ENCODE measurements at places on chromosomes 16 and 17.

- no peak for DNase-seq
Observed at GRCh38 chr16:368388-369158, 1.8 kb downstream of the MRPL28 start.

GRCh38 chr16:84218956-84219355 lies 20.9 kb downstream of the KCNG4 start:
- DNase-seq = no peak

DNA sequence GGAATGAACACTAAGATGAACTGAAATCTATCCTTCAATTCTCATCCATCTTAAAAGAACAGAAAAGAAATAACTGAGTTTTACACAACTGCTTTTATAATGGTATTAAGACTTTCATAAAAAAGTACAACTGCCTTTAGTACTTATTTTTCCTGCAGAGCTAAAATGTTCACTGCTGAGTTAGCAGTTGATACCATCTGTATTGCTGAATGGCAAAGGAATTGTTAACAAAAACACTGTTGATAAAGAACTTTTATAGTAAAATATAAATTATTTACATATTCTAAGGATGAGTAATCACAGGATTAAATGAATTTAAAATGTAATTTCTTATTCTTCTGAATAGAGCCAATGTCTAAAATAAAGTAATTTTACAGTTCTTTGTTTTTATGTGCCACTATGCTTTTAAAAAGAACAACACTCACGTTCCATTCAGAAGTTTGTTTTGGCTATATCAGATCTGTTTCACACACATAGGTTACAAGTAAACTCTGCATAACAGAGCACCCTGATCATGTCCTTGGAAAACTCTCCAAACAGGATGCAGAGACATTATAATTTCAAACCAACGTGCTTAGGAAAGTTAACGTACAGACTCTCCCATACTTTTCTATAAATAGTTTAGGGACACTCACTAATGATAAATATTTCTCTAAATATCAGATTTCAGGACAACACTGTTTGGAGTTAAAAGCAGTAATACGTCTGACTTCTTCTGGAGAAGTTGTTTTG lies 151.1 kb downstream of the ITFG1 start:
- no peak for DNase-seq

DNA sequence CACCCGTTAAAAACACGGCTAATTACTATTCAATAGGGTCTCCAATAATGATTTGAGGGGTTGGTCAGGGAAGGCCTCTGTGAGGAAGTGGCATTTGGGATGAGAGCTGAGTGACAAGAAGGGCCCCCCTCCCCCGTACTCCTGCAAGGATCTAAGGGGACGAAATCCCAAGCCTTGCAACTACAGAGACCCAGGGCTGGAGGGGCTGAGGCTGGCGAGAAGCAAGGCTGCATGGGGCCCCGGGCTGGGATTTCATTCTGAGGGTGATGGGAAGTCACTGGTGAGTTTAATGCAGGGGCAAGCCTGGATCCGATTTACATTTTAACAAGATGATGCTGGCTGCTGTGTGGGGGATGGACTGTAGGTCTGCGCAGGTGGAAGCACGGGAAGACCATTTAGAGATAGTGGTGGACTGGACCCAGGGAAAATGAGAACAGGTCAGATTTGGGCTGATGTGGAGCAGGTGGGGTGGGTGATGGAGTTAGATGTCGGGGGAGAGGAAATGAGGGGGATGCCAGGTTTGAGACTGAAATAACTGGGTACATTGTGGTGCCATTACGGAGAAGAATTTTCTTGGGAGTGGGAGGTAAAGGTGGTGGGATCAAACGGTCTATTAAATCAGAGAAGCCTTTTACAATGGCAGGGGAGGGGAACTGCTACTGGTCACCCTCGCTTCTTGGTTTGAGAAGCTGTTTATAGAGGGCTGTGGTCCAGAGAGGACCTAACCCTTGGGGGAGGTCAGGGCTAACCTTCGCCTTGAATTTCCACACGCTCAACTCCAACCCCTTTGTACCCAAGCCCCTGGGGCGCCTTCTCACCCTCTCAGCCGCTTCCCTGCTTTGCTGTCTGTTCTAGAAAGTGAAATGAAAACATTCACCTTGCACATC lies 932 bp upstream of the MYBBP1A start:
- DNase-seq = no peak

DNA sequence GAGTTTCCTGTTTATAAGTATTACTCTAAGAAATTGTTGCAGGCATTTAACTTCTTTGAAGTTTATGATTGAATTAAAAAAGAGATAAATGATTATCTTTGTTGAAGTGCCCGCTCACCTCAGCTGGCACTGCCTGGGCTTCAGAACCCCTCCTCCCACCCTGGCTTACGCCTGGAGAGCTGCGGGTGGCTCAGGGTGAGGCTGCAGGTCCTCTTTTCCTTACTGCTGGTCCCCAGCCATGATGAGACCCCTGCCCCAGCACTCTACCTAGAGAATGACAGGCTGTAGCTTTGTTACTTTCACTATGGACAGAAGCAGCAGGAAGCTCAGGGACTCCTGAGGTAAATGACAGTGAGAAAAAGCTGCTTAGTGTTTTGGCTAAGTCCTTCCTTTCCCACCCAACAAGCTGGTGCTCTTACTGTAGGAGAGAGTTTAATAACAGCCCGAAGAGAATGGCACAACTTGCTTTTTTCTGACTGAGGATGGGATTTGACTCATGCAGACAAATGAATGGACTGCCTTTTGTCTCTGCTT lies 62.1 kb downstream of the EPN2 start:
- DNase-seq = no peak

DNA sequence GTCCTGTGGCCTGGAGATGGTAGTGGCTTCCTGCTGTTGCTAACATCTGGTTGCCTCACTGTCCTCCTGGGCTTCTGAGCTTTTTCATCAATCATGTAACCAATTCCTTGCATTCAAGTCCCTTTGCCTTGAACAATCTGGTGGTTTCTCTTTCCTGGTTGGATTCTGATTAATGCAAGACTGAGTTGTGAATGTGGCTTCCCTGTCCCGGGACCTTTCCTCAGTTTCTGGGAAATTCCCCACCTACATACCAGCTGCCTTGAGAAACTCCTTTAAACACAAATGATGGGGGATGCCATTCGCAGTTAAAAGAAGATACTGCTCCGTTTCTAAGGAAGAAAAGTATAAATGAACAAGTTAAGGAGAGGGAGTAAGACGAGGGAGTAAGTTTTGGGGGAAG lies 39.9 kb upstream of the NLRP1 start:
- DNase-seq = no peak

DNA sequence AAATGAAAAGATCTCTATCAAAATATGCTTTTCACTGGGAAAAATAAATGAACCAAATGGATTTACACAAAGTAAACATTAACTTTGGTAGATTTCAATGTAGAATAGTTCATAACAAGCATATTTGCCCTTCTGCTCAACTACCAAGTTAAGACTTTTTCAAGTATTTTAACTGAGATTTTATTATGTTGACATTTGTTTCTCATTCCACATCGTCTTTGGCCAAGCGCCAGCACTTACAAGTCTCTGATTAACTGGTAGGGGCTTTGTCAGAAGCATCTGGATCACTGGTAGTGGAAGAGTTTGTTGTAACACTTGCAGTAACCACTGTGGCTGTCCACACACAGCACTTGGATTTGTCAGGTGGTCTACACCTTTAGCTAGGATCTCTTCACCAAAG lies 22.9 kb downstream of the SLFN12L start:
- DNase-seq = no peak

DNA sequence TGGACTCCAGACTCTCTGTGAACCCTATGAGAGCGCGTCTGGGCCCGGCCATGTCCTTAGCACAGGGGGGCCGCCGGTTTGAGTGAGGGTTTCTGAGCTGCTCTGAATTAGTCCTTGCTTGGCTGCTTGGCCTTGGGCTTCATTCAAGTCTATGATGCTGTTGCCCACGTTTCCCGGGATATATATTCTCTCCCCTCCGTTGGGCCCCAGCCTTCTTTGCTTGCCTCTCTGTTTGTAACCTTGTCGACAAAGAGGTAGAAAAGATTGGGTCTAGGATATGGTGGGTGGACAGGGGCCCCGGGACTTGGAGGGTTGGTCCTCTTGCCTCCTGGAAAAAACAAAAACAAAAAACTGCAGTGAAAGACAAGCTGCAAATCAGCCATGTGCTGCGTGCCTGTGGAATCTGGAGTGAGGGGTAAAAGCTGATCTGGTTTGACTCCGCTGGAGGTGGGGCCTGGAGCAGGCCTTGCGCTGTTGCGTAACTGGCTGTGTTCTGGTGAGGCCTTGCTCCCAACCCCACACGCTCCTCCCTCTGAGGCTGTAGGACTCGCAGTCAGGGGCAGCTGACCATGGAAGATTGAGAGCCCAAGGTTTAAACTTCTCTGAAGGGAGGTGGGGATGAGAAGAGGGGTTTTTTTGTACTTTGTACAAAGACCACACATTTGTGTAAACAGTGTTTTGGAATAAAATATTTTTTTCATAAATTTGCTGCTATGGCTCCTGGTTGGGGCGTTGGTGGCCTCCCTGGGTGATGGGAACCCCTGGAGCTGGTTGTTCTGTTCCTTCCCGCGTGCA lies 23.1 kb downstream of the STAT5A start:
- DNase-seq = no peak

GRCh38 chr16:82769845-82770244 lies 143.1 kb downstream of the CDH13 start:
- DNase-seq = no peak

DNA sequence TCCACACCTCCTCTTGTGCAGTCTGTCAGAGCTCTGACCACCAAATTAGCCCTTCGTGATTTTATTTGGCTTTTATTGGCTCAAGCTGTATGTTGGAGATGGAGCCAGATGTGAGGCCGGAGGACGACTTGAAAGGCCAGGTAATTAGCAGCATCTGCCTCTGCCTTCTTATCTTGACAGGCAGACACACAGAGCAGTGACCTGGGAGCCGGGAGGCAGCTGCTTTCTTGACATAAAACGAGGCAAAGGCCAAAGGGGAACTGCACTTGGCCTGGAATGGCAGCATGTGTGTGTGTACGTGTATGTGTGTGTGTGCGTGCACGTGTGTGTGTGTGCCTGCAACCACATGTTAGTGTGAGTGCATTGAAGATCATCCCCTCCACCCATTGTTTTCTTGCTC lies 56.9 kb upstream of the BRD7 start:
- DNase-seq = no peak

DNA sequence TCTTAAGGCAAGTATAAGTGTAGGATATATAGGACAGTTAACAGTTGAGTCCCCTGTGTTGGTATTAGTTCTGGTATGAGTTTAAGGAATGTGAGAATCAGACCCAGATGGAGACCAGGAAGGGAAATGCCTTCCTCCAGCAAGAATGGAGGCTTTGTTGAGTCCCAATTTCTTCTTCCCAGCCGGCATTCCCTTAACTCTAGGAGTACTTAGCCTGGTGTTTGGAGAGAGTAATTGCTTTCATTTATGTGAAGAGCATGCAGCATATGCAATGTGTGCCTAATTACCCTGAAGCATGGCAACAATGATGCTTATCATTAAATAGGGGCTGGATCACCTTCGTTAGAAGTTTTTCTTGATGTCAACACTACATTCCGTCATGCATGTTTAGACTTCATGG lies 225.9 kb upstream of the XYLT1 start:
- no peak for DNase-seq

DNA sequence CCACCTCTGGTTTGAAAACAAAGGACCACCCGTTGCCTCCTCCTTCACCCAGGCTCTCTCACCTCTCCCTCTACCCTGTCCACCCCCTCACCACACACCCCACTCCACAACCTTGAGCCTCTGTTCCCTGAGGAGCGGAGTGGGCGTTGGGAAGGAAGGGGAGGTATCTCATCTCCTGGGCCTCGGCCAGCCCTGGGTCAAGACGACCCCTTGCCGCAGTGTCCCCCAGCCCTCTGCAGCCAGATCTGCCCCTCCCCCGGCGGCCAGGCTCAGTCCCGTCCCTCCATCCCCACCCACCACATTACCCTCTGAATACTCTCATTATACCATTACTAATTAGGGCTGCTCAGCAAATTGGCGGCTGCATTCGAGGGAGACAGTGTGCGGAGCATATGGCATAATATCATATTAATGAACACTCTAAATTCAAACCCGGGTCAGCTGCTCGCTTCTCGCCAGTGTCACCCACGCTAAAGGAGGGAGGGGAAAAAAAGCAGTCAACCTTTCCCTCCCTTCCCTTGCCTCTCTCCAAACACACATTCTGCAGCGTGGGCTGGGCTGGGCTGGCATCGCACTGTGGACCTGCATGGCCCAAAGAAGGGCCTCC lies 123.2 kb upstream of the LHX1 start:
- DNase-seq = no peak

- no peak for DNase-seq
Observed at GRCh38 chr17:260944-261343, 79.5 kb upstream of the DOC2B start.

DNA sequence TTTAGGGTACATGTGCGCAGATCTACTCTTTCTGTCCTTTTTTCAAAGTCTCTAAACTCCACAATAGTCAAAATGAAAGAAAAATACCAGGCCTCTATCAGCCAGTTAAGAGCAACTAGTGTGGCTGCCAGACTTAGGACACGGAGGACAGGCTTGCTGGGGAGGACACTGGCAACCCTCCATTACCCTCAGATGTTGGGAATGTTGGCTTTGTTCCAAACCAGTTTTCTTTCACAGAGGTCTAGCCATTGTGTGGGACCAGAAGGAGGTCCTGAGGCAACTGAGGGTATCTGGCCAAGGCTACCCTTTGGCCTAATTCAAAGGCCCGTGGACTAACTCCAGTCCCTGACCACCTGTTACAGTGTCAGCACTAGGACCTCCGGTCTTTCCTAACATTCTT lies 51.2 kb upstream of the MED9 start:
- DNase-seq = no peak

- DNase-seq = peak; percentile 46
Observed at GRCh38 chr16:17467923-17468540, 2.7 kb downstream of the XYLT1 start.

GRCh38 chr17:76309461-76309860 lies 1.4 kb upstream of the QRICH2 start:
- no peak for DNase-seq

GRCh38 chr16:85947230-85948137 lies 48.5 kb downstream of the IRF8 start:
- peak; percentile 65 for DNase-seq

- DNase-seq = peak; percentile 75
Observed at GRCh38 chr16:27426423-27427408, 24.7 kb downstream of the IL21R start.

DNA sequence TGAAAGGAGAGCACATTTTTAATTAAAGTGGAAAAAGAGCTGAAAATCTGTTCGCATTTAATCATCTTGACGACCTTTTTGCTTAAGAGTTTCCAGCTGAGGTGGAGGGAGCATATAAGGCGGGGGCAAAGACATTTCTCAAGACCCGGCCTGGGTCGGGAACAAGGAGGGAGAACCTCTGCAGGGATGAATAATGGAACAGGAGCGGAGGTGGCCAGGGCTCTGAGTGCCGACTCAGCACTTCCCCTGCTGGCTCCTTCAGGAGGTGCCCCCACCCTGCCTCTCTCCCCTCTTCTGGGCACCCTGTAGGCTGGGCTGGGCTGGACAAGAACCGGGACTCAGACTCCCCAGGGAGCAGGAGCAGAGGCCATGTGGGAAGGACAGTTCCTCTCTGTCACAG lies 7.9 kb upstream of the NGFR start:
- DNase-seq = no peak

GRCh38 chr16:57616876-57617275 lies 11.6 kb upstream of the ADGRG1 start:
- DNase-seq = no peak

All from stimulated activated CD4-positive, alpha-beta T cell treated with anti-CD3 and anti-CD28 coated beads, Interleukin-2, amount 100 ng/mL, for 24 hours (primary cell).